H9 (cell line): ENCODE measurements at places on chromosomes 6 and 20.

GRCh38 chr6:90135667-90136066 lies 161.0 kb downstream of the BACH2 start:
- DNase-seq: no peak

GRCh38 chr6:166277892-166278578 lies 30.2 kb downstream of the PRR18 start:
- DNase-seq: no peak

DNA sequence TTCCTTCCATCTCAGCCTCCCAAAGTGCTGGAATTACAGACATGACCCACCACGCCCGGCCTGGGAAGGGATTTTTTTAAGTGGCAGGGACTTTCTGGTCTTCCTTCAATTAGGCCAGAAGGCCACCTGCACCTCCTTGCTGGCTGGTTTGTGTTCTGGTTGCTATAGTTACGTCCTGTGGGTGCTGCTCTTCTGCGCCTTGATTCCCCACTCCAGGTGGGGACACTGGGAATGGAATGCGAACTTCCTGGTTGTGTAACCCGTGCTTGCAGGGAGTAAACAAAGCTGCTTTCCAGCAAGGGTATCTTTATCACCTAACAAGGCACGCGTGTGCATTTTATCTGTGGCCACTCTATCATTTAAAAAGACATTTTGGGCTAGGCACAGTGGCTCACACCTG lies 117.7 kb downstream of the PLEKHG1 start:
- DNase-seq: peak; percentile 60

DNA sequence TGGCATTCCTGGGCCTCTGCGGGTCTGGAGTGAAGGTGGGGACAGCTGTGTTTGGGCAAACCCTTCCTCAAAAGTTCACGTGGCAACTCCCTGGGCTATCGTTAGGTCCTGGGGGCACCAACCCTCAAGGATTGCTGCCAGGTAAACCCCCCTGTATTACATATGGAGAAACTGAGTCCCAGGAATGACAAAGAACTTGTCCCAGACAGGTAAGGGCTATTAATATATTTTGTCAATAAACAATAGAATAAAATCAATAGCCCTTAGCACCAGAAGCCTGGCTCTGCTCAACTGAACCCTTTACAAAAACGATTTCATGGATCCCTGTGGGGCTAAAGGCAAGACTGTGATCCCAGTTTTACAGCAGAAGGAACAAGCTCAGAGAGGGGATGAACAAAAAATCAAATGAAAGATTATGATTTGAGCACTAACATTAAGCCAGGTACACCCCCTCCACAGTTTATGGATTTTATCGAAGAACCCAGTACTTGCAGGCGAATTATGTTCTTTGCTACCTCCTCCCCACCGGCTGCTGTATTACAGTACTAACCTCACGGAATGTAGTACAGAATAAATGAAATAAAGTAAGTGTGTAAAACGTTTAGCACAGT lies 2.7 kb downstream of the ID1 start:
- no peak for DNase-seq

GRCh38 chr20:37977338-37977737 lies 55.9 kb downstream of the TTI1 start:
- DNase-seq: no peak

DNA sequence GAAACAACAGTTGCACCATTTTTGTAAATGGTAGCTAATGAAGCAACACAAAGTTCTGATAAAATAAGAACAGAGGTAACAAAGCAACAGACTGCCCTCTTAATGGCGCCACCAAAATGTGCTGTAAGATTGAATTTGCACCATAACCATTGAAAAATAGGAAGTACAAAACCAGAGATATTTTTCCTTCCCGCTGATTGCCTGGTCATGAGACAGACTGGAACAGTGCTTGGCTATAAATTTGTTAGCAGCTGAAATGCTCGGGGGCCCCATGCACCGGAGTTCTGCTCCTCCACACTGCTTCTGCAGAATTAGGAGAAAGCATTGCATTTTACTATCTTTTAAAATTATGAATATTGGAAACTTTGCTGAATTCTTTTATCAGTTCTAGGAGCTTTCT lies 164.4 kb upstream of the QKI start:
- no peak for DNase-seq

- DNase-seq: no peak
Observed at GRCh38 chr6:154154389-154154967, 115.4 kb downstream of the OPRM1 start.

DNA sequence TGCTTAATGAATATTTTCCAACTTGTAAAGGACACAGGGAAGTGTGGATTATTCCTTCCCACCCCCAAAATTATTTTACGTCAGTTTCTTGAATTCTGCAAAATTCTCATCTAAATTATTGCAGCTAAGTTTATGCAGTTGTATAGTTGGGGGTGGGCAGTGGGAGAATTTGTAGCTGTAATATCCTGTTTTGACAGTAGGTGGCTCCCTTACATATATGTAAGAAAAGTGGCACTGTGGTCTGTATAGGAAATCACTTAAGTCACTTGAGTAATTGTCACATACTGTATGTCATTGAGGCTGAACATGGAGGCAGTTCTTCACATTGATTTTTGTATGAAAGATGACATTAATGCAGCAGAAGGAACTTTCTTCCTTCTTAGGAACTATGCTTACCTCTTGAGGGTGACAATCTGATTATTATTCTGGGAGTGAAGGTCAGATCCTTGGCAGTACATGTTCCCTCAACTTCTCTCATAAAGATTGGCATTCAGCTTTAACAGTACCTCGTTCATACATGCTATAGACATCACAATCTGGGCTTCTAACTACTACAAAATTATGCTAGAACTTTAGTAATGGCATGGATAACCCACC lies 14.6 kb upstream of the CFAP206 start:
- DNase-seq: no peak

DNA sequence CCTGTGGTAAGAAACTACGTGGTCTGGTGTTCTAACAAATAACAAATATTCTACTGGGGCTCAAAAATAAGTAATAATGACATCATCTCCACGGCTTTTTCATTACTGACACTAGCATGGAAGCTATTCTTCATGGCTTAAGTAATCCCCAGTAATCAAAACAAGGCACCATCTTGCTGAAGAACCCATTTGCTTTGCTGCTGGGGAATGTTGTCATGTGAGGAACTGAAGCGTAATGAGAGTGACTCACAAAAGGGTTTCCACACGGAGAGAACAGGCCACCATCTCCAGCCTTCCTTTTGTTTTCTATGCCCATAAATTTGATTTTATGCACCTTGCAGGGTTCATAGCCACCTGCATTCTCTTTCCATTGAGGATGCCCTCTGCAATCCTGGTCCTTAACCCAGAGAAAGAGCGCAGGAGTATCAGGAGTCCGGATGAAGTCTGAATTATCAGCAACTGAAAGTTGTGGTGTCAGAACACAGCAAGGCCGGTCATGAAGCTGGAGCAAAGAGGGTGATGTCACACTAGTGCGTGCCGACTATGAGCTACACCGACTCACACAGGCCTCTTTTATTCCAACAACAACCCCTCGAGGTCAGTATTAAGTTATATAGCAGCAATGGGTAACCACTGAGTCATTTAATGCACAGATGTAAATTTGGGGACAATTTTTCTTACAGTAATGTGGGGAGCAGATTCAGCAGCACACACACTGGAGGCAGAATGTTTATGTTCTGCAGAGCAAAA lies 173.7 kb upstream of the SSTR4 start:
- no peak for DNase-seq

DNA sequence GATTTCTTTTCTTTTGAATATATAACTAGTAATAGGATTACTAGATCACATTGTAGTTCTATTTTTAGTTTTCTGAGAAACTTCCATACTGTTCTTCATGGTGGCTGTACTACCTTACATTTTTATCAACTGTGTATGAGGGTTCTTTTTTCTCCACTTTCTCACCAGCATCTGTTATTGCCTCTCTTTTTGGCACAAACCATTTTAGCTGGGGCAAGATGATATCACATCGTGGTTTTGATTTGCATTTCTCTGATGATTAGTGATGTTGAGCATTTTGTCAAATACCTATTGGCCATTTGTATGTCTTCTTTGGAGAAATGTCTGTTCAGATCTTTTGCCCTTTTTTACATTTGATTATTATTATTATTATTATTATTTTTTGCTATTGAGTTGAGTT lies 86.1 kb upstream of the TCF21 start:
- DNase-seq: no peak

DNA sequence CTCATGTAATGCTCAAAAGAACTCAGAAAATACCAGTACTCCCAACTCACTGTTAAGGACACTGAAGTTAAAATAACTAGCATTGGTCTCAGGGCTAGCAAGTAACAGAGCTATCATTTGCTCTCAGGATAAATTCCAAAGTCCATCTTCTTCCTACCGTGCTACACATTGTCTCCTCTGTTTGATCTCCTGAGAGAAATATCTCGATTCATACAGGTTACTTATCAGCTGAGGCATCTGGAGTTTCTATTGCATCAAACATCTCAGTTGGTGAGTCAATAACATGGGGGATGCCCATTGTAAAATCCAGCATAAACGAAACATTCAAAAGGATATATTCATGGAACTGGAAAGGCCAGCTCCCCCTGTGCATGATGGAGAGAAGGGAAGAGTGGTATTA lies 147.4 kb downstream of the BACH2 start:
- DNase-seq: no peak

DNA sequence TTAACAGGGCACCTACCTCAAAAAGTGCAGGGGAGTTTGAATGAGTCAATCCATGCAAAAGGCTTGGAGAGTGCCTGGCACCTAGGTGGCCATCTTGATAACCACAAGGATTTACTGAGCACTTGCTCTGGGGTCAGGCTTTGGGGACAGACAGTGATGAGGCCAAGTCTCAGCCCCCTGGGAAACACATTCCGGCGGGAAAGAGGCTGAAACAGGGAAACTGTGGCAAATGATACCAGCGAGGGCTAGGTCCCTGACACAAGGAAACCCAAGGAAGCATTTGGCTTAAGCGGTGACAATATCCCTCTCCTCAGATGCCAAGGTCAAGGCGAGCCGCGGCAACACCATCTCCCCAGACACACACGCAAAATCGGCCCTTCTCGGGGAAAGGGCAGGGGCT lies 527 bp upstream of the DOK5 start:
- no peak for DNase-seq

- no peak for DNase-seq
Observed at GRCh38 chr20:42567409-42567808, 622.3 kb downstream of the PTPRT start.

- no peak for DNase-seq
Observed at GRCh38 chr6:13467216-13467600, 20.2 kb downstream of the GFOD1 start.

DNA sequence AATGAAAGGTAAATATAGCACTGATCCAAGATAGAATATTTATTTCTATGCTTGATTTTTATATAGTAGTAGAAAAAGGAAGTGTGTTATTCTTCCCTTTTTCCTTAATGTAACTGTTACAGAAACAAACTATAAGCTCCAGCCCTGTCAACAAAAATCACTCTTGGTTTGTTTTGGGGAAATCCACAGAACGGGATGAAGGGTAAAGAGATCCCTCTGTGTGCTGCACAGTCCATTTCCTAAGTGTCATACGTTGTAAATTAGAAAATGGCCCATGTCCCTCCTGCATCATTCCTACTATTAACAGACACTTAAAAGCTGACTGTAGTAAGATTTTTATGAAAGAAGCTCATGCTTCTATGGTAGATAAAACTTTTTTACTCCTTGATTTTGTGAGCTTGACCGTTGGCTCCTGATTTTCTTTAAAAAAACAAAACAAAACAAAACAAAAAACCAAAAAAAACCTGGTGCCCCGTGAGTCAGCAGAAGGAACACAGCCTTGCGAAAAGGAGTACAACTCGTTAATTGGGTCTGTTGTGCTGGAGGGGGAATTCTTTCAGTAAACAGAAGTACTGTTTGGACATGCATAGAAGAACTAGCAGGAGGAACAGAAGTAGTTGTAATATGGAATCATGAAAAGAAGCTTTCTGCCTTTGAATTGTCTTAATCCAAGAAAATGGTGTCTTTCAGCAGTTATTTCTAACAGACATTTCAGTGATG lies 67.5 kb downstream of the RTN4IP1 start:
- DNase-seq: no peak

- no peak for DNase-seq
Observed at GRCh38 chr6:35432291-35432690, 19.8 kb upstream of the FANCE start.

DNA sequence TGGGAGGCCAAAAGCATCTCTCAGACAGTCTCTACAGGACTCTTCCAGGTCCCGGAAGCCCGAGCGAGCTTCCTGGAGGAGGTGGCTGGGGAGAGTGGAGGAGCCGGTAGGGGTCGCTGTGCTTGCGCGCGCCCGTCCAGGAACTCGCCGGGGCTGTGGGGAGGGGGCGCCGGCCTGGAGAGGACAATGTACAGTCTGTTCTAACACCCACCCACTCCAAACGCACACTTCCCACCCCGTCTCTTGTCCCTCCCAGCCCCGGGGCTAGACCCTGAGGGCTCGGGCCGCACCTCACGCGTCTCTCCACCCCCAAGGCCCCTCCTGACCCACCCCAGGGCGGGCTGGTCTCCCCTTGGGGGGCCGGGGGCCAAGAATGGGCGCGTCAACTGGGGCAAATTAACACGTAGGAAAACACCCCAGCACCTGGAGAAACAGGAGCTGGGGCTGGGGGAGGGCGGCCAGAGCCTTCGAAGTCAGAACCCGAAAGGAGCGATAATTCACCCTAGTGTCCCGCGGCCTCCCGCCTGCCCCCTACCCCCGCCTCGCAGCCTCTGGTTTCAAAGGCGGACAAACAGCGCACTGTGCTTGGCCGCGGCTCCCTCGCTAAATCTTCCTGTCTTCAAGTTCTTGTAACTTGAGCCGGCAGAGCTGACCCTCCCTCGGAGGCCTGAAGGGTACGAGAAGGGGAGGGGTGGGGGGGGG lies 103.2 kb upstream of the FOXP4 start:
- DNase-seq: peak; percentile 89

DNA sequence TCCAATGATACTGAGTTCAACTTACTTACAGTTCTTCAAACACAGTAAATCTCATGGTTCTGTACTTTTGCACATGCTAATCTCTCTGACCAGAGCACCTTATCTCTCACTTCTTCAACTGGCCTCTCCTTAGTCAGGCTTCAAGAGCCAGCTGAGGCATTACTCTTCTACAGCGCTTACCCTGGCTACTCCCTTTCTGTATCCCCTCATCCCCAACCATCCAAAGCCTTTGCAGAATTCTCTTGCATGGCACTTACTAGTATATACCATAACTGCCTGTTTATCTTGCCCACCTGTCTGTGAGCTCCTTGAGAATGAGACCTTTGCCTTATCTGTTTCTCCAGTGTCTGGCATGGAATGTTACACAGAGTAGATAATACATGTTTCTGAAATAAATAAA lies 49.2 kb downstream of the SESN1 start:
- DNase-seq: no peak

GRCh38 chr6:149906405-149906804 lies 8.5 kb upstream of the RAET1E start:
- no peak for DNase-seq

DNA sequence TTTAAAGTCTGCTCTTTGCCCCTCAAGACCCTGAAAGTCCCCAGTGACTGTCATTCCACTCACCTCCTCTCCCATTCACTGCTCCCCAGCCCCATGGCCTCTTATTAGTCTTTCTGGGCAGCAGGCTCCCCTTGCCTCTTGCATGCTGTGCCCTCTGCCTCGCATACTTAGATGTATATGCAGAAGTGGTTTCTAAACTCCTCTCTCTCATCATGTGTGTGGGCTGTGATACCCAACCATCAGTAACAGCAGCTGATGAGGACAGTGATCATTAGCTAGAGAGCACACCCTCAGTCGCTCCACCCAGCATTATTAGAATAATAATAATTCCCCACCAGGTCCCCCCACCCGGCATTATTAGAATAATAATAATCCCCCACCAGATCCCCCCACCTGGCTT lies 14.5 kb downstream of the PKIG start:
- DNase-seq: no peak

- DNase-seq: no peak
Observed at GRCh38 chr6:1838604-1839213, 229.0 kb downstream of the FOXC1 start.

GRCh38 chr6:150747155-150747554 lies 118.3 kb upstream of the MTHFD1L start:
- DNase-seq: no peak
